ENCODE measurements at places on chromosomes 16 and 17.

DNA sequence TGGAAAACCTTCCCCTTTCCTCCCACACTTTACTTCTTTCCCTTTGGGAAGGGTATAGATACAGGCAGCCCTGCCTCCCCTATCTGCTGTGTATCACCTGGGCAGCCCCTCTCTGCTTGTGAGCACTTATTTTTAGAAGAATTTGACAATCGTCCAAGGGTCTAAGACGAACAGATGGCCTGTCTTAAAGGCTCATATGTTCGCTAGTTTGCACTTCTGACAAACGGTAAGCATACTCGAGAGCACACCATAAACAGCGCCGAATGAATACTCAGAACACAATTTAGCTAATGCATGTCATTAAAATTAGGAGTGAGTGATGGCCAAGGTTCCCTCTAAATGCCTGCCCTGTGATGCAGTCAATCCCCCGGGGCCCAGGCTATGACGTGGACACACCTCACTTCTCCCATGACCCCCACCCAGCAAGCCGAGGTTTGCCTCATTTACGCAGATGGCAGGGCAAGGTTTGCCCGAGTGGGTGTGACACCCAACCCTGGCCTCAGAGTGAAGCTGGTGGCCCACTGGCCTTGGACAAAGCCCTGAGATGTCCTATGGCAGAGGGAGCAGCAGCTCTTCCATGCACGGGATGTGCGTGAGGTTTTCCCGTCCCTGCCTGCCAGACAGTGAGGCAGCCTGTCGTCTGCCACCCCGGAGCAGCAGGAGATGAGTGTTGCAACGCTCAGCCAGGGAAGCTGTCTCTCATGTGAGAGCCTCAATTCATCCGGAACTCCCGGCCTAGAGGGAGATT is 125.2 kb downstream of the C16orf78 start:
- DNase-seq = no peak

GRCh38 chr17:74542727-74543383 is 3.1 kb downstream of the CD300C start:
- no peak for DNase-seq

DNA sequence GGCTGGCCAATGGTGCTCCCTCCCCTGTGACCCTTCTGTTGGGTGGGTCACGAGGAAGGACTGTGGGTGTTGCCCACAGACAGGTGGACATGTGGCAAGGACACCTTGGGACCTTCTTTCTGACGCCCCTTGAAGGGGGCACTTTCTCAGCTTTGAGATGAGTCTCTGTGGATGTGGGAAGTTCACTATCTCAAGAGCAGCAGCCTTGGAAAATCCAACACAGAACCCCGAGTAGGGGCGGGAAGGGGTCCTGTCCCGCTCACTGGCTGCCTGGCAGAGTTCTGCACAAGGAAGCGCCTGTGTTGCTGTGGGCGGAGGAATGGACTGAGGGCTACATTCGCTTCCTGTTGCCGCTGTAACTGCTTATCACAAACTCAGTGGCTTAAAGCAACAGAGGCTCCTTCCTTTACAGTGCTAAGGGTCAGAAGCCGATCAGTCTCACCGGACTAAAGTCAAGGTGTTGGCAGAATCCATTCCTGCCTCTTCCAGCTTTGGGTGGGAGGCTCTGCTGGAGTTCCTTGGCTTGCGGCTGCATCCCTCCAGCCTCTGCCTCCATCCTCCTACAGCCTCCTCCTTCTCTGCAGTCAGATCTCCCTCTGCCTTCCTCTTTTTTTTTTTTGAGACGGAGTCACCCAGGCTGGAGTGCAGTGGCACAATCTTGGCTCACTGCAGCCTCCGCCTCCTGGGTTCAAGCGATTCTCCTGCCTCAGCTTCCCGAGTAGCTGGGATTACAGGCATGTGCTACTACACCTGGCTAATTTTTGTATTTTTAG is 305.2 kb downstream of the SEC14L1 start:
- no peak for DNase-seq

GRCh38 chr16:88533932-88534637 is 36.1 kb upstream of the ZC3H18 start:
- DNase-seq = peak; percentile 73

GRCh38 chr17:43696891-43697290 is 35.2 kb upstream of the MEOX1 start:
- DNase-seq = no peak

- DNase-seq = no peak
Observed at GRCh38 chr17:80546267-80546666, 1.6 kb downstream of the RPTOR start.

GRCh38 chr17:72656130-72656763 is 436.2 kb downstream of the SLC39A11 start:
- no peak for DNase-seq

DNA sequence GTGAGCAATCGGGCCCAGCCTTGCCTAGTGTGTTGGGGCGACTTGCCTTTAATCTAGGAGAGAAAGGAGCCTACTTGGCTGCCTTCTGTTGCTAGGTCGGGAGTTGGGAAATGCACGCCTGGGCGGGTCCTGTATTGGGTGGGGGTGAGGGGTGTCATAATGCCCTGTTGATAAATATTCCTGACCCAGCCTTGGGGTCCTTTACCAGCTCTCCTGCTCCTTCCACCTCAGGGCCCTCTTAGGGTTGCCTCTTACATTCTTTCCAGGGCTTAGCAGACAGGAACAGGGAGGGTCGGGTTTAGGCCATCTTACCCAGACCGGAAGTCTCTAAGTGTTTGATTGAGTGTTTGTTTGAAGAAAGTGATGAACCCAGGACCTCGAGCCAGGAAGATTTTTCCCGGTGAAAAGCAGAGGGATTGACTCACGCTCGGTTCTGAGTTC is 112.9 kb downstream of the SEC14L1 start:
- DNase-seq = no peak

- DNase-seq = peak; percentile 1
Observed at GRCh38 chr16:53159781-53160436, 105.1 kb downstream of the CHD9 start.

DNA sequence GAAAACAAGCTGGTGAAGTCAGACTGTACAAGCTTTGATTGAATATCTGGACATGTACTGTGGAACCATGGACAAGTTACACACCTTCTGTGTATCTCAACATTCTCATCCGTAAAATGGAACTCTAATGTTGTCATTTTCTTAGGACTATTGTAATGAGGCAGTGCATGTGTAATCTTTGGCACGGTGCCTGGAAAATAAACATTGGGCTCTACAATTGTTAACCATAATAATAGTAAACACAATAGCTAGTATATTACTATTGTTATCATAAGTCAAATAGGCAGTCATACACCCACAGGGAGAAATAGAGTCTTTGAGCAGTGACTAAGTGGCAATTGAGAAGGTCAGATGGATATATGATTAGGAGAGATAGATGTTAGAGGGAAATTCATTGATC is 39.8 kb upstream of the ANKFN1 start:
- DNase-seq = no peak

GRCh38 chr17:12693640-12694039 is 27.9 kb downstream of the MYOCD start:
- DNase-seq = no peak

- no peak for DNase-seq
Observed at GRCh38 chr17:28961391-28961790, 10.1 kb upstream of the PHF12 start.

DNA sequence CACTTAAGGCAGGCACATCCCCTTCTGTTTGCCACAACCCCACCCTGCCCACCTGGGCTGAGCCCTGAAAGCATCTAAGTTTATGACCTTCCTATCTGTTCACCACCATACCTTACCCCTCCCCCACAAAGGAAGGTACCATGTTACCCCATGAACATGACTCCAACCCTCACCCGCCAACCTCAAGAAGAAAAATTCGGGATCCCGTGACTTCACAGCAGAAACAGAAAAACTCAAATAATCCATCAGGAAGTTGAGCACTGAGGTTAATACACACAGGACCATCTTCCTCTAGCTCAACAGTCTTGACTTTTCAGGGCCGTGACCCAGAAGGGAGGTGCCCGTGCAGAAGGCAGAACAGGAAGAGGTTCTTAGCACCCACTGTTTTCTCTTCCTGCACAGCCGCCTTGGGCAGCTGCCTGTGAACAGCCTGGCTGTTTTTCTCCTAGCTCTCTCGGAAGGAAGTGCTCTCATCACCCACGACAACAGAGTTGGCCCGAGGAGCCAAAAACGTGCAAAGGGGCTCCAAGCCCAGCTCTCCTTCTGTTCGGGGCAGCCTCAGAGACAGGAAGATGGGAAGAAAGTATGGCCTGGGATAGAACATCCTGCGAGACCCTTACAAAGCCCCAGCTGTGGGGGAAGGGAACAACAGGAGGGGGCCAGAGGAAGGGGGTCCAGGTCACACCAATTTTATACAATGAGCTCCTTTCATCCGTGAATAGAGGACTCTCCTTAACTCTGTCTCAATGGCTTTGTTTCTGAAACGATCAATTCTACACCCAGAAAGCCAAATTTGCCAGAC is 101.1 kb downstream of the XYLT1 start:
- DNase-seq = peak; percentile 70
